GM23248 (cell line): ENCODE measurements at places on chromosomes 6 and 20. TPM values are rescaled to one million over a fixed set of nuclear protein-coding genes. Genes with fewer than 3 reads are reported as not detected.

DNA sequence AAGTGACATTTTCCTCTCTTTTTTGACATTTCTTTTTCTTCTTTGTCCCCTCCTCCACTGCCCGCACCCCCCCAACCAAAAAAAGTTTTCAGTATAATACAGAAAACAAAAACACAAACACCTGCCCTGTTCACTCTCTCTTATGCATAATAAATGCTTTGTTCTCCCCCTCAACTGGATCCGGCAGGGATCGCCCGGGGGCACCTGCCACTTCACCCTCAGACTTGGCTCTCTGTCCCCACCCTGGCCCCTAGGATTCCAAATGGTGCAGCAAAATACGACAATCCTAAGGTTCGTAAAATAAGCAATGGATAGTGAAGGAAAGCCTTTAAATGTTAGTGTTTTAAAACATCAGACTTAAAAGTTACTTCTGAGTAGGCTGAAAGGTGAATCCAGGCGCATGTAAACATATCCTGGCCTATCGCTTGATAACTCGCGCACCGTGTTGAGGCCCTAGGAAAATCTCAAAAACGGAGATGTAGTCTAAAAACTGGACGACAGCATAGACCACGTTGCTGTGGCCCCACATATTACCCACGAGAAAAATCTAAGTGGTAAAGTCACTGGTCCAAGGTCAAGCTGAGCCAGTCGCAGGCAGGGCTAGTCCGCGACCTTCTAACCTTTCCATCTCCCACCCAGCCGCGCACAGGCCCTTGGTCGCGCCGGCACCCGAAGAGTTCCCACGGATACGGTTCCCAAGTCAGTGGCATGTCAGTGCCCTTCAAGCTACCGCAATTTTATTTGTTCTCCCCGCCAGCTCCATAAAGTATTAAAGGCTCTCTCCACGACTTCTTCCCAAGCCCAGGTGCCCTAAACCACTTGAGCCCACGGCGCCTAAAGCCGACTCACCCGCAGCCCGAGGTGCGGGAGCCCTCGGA, 130.8 kb downstream of the OGFRL1 start:
- no peaks in the 10 kb centered on the region for H3K27me3 ChIP-seq
- peak; percentile 35 for DNase-seq
- H3K36me3 ChIP-seq, result 0 out of 2 replicates have a peak, but pooled peaks cover 6% of the 10 kb centered on the region
- H3K4me3 ChIP-seq, result peak overlapping the region; percentile 81

- H3K4me1 ChIP-seq, result no peaks in the 10 kb centered on the region
- DNase-seq, result no peak
- no peak overlapping the region for H3K27ac ChIP-seq
- H3K36me3 ChIP-seq, result no peaks in the 10 kb centered on the region
- H3K27me3 ChIP-seq, result no peaks in the 10 kb centered on the region; the same call in 1 of the 2 replicates
- H3K4me3 ChIP-seq, result no peak overlapping the region
Observed at GRCh38 chr6:170006900-170007467, 255.6 kb downstream of the ERMARD start.

DNA sequence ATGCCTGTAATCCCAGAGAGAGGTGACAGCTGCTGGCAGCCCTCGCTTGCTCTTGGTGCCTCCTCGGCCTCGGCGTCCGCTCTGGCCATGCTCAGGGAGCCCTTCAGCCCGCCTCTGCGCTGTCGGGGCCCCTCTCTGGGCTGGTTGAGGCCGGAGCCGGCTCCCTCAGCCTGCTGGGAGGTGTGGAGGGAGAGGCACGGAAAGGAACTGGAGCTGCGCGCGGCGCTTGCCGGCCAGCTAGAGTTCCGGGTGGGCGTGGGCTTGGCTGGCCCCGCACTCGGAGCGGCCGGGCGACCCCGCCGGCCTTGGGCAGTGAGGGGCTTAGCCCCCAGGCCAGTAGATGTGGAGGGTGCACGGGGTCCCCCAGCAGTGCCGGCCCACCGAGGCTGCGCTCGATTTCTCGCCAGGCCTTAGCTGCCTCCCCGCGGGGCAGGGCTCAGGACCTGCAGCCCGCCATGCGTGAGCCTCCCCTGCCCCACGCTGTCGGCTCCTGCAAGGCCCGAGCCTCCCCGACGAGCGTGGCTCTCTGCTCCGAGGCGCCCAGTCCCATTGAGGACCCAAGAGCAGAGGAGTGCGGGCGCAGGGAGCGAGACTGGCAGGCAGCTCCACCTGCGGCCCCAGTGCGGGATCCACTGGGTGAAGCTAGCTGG, 34.6 kb downstream of the C6orf52 start:
- no peaks in the 10 kb centered on the region for H3K36me3 ChIP-seq
- H3K27ac ChIP-seq, result no peak overlapping the region
- H3K4me3 ChIP-seq, result no peak overlapping the region
- no peaks in the 10 kb centered on the region for H3K4me1 ChIP-seq
- DNase-seq, result no peak

DNA sequence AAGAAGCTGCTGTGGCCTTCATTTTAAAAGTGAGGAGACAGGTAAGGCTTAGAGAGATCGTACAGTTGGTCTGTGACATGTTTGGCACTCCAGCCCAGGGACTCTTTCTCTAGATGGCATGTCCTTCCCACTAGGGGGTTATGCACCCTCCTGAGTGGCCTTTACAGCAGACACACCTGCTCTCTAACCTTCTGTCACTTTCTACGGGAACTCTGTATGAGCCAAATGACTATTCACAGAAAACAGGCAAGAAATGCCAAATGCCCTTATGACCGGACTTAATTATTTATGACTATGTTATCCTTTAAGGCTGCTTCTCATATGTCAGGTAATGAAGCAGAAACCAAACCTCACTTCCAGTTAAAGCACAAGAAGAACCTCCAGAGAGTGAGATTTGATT, 91.2 kb downstream of the MAP3K5 start:
- DNase-seq, result no peak
- H3K27me3 ChIP-seq, result no peaks in the 10 kb centered on the region
- H3K27ac ChIP-seq, result no peak overlapping the region
- H3K36me3 ChIP-seq, result no peaks in the 10 kb centered on the region
- no peaks in the 10 kb centered on the region for H3K4me1 ChIP-seq

DNA sequence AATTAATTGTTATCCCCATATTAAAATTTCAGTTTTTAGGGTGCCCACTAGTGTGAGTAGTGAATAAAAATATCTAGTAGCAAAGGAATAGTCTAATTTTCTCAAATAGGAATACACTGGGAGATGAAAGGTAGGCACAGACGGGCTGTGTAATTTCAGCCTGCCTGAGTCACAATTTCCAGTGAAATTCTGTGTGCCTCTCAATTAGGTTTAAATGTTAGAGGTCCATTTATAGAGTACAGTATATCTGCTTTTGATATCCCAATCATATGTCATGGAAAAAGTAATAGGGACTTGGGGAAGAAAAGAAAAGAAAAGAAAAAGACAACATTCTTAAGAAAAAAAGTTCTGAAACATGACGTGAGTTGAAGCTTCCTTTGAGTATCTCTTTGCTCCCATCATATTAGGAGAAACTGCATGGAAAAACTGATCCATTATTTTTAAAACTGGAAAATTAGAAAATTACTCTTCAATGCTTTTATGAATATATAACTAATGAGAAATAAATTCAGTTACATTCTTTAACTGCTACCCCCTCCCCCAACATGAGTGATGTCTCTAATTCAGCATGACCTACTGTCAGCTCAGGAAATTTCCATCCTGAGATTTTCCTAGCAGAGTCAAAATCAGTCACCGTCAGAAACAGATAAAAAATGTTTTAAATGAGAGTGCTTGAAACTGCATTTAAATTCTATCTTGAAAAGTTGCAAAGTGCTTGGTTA, 473.8 kb upstream of the HSF2 start:
- H3K27me3 ChIP-seq, result no peaks in the 10 kb centered on the region
- no peak overlapping the region for H3K4me3 ChIP-seq
- no peak for DNase-seq
- H3K4me1 ChIP-seq, result peaks cover 7% of the 10 kb centered on the region; the same call in 1 of the 2 replicates

DNA sequence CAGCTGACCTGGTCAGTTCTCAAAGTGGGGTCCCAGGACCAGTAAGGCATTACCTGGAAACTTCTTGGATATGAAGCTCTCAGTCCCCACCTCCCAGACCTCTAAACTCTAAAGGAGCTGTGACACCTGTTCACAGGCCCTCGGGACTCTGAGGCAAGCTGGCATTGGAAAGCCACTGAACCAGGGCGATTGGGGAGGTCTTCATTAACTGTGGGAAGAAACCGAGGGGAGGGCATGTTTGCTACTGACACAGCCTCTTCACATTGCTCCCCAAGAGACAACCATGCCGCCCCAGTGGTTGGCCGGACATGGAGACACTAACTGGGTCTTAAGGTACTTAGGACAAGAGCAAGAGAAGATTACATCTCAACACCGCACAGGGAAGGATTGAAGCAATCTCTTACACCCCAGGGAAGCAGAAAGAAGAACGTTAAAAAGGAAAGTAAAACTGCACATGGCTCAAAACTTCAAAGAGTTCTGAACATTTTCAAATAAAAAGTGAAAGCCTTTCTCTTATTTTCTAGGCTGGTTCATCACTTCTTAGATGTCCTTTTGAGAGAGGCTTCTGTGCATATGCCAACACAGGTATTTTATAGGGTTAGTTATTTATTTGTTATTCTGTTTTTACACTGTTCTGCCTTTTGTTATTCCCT, 210.0 kb upstream of the CST7 start:
- no peaks in the 10 kb centered on the region for H3K36me3 ChIP-seq
- H3K27ac ChIP-seq, result no peak overlapping the region
- H3K4me3 ChIP-seq, result no peak overlapping the region
- peaks cover 14% of the 10 kb centered on the region; the same call in 1 of the 2 replicates for H3K27me3 ChIP-seq
- DNase-seq, result no peak

DNA sequence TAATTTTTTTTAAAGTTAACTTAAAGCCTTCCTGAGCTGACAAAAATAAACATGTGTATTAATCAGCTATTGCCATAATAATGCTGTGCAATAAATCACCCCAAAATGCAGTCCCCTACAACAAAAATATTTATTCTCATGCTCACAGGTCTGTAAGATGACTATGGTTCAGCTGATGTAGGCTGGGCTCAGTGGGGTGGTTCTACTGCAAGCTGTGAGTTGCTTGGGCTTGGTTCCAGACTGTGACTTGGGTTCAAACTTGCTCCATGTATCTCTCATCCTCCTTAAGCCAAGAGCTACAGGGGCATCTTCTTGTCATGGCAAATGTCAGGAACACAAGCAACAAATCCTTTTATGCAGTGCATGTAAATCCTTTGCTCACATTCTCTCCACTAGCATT, 644.3 kb downstream of the KIF16B start:
- no peak overlapping the region for H3K27ac ChIP-seq
- no peaks in the 10 kb centered on the region for H3K36me3 ChIP-seq

Gene EBF4
- total RNA-seq, result 0.76 TPM in 1 of 2 replicates, not detected in the other

Gene C6orf141
- total RNA-seq, result not detected in 2 replicates

Gene ZBP1
- total RNA-seq, result not detected in 2 replicates

Gene SIRPB1
- total RNA-seq, result 0.38 and 0.54 TPM in 2 replicates

Gene PFDN6
- total RNA-seq, result 31.9 and 38.7 TPM in 2 replicates

Gene TRIM15
- total RNA-seq, result not detected in 2 replicates
